NCI-H1417 (cell line): ENCODE measurements at places on chromosomes 7 and 10.

DNA sequence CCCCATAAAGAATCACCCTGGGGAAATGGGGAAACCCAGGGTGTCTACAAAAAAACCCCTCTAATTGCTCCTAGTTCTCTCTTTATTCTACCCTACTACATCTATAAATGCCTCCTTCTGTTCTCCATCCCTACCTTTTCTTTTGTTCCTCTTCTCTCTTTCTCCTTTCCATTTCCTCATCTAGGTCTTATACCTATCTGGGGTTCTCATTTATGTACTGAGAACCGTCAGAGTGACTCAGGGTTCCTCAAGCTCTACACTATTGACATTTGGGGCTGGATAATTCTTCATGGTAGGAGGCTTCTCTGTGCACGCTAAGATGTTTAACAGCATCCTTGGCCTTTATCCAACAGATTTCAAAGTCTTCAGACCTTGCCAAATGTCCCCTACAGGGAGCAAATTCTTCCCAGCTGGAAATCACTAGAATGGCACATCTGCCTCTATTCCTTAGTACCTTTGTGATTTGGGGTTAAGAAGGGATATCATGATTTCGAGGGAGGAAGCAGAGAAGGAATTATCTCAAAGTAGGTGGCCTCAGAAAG, 137.4 kb upstream of the PTN start:
- no peak for DNase-seq

GRCh38 chr7:16014031-16014430, 327.5 kb upstream of the MEOX2 start:
- no peak for DNase-seq

DNA sequence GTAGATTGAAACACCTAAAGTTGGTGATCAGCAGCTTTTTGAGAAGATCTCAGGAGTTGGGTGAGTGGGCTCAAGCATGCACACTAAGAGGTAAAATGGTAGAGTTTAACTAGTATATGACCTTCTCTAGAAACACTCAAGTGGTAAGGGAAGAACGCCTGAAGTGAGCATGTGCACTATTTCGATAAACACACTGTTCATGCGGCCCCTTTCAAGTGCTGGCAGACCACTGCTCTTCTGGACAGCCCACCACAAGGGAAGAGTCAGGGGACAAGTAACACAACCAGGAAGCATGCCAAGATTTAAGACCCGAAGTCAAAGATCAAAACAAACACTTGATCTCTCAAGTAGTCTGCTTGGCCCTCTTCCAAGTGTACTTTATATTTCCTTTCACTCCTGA, 519.5 kb upstream of the ZWINT start:
- no peak for DNase-seq

DNA sequence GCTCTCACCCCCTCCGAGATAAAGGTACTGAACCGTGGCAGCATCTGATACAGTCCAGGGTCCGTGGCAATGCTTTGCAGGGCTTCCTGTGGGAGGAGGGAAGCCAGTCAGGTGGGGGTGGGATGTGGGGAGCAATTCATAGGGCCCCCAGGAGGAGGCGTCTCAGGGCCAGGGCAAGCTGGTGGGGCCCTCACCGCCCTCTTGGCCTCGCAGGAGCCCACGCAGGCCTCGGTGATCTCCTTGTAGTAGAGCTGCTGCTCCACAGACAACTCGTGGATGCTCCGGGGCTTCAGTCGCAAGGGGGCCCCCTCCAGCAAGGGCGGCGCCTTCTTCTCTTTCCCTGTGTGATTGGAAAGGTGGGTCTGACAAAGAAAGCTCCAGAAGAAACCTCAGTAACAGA, 7.2 kb downstream of the TAF6 start:
- no peak for DNase-seq

- DNase-seq, result no peak
Measured at GRCh38 chr10:119495545-119495944, 47.0 kb downstream of the RGS10 start.

DNA sequence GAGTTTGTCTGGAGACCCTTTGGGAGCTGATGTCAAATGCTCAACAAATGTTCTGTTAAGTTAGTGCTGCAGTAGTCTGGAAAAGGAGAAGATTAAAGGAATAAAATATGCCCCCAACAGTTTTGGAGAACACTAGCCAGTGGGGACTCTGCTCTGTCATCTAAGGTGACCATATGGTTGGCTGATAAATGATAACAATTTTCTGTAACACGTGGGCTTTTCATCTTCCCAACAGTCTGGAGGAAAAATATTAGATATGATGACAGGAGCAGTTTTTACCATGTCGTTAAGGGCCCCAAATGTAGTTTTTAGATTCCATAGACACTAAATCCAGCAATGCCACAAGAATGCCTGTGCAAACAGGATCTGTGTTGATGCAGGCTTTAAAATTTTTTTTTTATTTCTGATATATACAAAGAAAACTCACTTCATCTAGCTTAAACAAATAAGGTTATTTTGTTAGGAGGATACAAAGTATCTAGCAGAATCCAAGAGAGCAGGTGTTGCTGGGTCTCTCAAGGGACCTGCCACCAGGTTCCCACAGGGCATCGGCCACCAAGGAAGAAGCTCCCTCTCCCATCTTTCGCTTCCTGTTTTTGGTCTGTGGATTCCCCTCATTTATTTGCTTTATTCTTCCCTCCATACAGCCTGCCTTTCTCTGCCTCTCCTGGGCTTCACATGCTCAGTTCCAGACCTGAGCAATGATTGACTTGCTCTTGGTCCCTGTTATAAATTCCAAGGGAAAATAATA, 6.2 kb upstream of the CFAP58 start:
- no peak for DNase-seq

GRCh38 chr10:3192856-3193635, 20.5 kb upstream of the PITRM1 start:
- peak; percentile 42 for DNase-seq

DNA sequence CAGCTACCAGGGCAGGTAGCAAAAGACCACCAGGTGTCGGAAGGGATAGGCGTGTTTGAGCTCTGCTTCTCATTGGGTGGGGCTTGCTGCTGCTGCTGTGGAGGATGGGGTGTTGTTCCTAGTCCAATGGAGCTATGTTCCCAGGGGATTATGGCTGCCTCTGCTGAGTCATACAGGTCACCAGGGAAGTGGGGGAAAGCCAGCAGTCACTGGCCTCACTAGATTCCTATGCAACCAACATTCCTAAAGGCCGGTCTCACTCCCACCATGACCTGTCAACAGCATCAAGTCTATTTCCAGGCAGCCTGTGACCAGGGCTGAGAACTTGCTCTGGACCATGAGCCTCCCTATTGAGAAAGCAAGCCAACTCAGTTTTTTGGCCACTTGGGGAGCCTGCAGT, 1160.8 kb downstream of the REEP3 start:
- DNase-seq, result no peak

- DNase-seq, result no peak
Measured at GRCh38 chr7:131596785-131597184, 40.4 kb upstream of the PODXL start.

GRCh38 chr7:87850836-87851593, 25.1 kb downstream of the SLC25A40 start:
- no peak for DNase-seq

GRCh38 chr10:75544386-75544785, 113.0 kb downstream of the LRMDA start:
- DNase-seq, result no peak

DNA sequence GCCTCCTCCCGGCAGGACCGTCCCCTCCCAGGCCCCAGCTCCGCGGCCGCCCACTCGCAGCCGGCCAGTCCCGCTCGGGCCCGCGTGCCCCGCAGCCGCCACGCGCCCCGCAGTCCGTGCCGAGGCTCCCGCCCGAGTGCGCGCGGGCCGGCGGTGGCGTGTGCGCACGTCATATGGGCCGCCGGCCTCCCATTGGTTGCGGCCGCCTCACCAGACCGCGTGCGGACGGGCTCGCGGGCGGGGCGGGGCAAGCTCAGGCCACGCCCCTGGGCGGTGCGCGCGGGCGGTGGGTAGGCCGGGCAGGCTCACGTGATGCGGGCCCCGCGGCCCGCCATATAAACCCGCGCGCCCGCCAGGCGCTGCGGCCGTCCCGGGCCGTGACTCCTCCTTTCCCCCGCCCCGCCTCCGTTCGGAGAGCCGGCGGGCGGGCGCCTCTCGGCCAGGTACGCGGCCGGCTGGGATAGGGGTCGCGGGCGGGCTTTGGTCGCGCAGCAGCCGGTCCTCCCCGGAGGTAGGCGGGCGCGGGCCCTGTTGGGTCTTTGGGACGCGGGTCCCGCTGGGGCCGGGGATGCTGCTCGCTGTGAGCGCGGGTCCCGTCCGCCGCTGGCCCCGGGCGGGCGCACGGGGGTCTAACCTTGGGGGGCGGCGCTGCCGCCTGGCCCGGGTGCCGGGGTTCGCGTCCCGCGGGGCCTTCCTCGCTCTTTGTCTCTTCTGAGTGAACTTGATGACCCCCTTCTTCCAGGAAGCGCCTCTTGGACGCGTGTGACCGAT, at the start of gene INSIG1:
Gene INSIG1 (plus strand): TSS at position 362 of the 771 bp plus-strand sequence. CDS start 408 bp downstream, at position 770.
- peak; percentile 96 for DNase-seq

GRCh38 chr10:100744136-100744986, 1.0 kb upstream of the PAX2 start:
- peak; percentile 44 for DNase-seq

DNA sequence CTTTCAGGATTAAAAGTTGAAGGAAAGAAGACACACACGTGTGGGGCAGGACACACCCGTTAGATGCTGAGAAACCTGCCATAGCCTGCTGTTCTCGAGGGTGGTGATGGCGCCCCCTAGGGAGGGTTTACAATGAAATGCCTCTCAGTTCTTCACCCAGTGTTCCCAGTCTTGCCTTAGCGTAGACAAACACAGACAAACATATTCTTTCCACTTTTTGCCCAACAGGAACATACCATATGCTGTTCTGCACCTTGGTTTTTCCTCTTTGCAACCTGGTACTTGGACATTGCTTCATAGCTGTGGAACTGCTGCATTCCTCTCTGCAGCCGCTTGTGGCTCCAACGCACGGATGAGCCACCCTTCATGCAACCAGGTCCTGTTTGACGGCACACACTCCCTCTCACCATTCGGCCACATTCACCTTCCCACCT, 23.3 kb upstream of the HSPA12A start:
- no peak for DNase-seq

GRCh38 chr10:112275512-112276245, 7.5 kb upstream of the TECTB start:
- DNase-seq, result no peak

- DNase-seq, result no peak
Measured at GRCh38 chr10:89805599-89806013, 104.2 kb downstream of the KIF20B start.

DNA sequence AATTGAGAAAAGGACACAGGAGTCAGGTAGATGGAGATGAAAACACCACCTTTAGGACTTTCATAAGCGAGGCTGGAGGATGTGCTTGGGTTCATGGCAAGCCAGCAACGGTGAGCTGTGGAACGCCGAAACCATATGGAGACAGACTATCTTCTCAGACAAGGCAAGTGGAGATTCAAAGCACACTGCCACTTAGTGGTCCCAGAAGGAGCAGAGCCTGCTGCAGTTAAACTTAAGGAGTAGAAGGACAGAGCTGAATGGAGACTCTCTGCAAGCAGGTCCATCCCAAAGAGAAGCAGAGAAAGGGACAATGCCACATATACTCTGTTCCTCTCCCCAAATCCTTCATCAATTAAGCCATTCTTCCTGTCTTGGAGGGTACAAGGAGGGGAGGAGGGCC, 236.3 kb upstream of the HABP2 start:
- DNase-seq, result no peak

DNA sequence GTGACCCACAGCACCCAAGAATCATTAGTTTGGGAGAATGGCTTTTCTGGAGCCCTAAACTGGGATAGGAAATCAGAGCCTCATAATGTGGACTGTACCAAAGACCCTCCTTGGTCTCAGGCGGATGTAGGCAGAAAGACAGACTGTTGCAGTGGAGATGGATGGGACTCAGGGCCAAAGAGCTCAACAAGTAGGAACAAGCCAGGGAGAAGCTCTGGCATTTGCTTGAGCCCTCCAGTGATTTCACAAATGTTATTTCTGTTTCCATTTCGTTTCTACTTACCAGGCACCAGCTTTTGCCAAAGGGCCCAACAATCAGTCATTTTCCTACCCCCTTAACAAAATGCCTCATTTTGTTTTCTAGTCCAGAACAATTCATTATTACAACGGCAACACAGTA, 762.7 kb downstream of the KCNMA1 start:
- DNase-seq, result no peak

GRCh38 chr7:106865130-106866041, at the start of gene PIK3CG:
PIK3CG (plus strand) TSS chr7:106865282; CDS start chr7:106867562, 2,280 bp downstream.
- no peak for DNase-seq

- DNase-seq, result no peak
Measured at GRCh38 chr10:78304091-78305045, 270.7 kb downstream of the RPS24 start.

DNA sequence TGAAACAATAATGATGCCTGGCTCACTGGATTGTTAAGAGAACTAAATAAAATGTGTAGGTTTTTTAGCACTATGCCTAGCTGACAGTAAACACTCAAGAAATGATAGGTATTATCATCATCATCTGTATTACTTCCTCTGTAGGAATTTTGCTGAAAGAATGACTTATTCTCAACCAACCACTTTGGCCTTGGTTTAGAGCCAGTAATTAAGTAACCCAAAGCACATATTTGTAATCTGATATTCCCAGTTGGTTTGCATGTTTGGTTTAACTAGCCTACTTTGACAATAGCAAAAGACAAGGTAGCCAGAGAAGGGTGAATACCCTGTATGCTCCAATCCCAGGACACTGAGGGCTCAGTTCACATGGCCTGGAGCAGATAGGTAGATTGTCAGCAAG, 34.4 kb downstream of the BCAP29 start:
- no peak for DNase-seq

- no peak for DNase-seq
Measured at GRCh38 chr7:93515144-93515543, 59.4 kb downstream of the CALCR start.

DNA sequence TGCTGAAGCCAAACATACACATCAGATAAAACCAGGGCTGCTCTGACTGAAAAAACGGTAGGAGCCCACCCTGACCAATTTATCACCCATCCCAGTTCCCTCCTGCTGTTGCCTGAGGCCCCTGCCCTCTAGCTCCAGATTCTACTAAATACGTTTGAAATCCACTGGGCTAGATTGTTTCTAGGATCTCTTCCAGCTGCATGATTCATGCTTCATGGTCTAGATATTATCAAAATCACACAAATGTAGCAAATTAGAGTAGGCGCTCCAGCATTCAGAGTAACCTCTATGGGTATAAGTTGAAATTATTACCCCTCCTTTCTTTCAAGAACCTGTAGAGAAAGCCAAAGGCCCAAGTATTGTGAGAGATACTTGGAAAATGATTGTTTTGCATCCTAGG, 151.2 kb upstream of the FAM13C start:
- DNase-seq, result no peak
